SJCRH30 (cell line): ENCODE measurements at places on chromosomes 5 and 9.

DNA sequence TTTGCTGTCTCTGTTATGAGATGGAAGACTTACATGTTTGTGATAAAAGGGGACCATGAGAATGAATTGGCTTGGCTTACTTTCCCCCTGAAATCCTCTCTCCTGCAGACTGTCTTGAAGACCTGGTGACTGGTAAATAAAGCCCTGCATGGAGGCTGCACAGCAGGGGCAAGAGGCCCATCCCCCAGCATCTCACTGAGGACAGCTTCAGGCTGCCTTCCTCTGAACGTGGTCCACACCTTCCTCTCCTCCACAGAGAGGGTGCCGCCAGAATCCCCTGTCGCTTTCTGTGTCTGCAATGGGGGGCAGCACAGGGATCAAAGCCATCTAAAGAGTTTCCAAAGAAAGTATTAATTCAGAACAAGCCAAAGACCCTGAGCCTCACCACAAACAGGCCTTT is 94.6 kb downstream of the SYK start:
- DNase-seq = no peak

GRCh38 chr5:61177070-61177469 is 14.8 kb upstream of the SMIM15 start:
- DNase-seq = no peak

DNA sequence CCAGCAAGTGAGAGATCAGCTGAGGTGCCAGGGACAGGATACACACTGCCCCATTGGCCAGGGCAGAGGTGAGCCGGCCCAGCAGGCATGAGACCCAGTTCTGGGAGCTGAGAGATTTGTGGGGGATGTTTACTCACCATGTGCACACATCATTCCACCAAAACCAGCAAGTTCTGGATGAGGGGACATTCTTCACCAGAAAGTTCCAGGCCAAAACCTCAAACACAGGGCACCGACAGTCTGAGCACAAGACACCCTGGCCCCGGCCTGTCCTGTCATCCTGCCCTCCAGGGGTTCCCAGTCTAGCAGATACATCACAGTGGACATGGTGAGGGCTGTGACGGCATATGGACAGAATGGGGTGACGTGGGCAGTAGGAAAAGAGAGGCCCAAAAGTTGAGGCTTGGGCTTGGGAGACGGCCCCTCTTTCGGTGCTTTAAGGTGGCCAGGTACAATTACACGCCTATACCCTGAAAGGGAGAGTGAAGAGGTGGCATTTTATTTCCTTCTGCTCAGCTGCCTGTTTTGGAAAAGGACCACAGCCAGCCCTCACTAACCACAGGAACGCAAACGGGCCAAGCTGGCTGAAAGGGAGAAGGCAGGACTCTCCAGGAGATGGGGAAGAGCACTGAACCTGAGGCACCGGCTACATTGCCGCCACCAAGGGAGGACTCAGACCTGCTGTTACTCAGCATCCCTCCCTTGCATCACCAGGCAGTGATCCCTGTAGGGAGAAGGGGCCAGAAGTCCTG is 64.0 kb downstream of the SHB start:
- DNase-seq = no peak

DNA sequence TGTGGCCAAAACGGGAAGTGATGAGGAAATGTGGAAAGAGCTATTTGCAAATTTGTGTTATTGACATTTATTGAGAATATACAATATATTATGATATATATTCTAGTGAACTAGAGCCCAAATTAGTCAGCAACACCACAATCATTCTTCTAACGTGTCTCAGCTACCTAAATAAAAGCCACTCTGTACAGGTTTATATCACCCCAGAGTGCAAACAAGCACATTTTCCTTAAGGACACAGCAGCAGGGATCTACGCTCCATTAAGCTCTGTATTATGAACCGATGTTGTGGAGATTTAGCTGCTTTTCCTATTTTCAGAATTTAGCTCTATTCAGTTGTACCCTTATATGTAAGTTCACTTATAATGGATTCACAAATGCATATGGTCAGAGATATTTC is 77.9 kb downstream of the CDH18 start:
- no peak for DNase-seq

DNA sequence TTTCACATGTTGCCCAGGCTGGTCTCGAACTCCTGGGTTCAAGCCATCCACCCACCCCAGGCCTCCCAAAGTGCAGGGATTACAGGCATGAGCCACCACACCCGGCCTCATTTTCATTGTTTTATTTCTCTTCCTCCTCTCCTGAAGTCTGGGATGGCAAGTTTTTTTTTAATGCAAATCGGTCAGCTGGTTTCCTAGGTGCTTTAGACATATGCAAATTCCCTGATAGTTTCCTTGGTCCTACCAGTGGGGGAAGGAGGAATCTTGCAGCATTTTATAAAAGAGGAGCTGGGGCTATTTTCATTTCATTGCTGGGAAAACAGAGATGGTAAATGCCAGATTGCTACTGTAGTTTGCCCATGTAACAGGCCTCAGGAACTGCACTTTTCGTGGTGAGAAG is 179.4 kb downstream of the ACTL7B start:
- no peak for DNase-seq

- no peak for DNase-seq
Observed at GRCh38 chr9:125338929-125339328, 77.3 kb downstream of the GAPVD1 start.

GRCh38 chr5:53472279-53472678 is 8.2 kb upstream of the FST start:
- no peak for DNase-seq

- DNase-seq = no peak
Observed at GRCh38 chr5:110853267-110853666, 114.5 kb downstream of the SLC25A46 start.

DNA sequence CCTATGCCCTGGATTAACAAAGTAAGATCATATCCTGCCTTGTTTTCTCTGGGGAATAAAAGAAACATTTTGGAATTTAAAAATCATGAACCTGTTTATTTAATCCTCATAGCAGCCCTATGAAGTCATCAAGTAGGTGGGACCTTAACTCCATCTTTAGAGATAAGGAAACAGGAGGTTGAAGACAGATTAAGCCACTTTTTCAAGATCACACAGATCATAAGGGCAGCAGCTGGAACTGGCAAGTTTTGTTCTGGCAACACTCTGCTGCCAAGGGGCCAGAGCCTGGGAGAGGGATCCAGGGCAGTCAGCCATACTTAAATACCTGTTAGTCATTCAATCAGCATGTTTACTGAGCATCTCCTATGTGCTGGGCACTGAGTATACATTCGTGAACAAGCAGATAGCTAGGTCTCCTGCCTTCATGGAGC is 63.7 kb downstream of the SLC1A1 start:
- DNase-seq = no peak

DNA sequence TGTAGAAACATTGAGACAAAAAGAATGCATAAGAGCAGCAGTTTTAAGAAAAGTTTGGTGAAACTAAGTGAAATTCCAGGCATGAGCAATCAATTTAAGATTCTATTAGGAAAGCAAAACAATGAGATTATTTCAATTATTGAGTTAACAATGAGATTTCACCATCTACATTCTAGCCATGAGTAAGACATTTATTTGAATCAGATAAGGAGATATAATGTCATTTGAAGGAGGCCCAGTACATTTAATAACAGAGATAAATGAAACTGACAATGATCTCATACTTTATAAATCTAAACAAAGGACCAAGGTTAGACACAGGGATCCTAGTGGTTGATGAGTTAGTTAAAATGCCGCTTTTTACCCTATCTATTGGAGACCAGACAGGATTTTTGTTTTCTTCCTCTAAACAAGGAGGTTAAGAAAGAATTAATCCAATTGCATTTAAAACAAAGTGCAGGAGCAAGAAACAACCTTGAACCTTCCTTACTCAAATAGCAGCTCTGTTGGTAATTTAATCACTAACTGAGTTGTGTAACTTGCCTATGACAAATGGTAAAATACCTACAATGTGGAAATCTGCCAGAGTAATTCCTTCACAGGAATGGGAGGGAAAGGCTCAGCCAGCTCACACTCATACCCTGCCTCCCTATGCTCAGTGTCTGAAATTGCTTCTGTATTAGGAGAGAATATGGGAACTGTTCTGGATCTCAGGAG is 103.5 kb upstream of the NR3C1 start:
- no peak for DNase-seq
